BE2C (cell line): ENCODE measurements at places on chromosomes 16 and 17.

DNA sequence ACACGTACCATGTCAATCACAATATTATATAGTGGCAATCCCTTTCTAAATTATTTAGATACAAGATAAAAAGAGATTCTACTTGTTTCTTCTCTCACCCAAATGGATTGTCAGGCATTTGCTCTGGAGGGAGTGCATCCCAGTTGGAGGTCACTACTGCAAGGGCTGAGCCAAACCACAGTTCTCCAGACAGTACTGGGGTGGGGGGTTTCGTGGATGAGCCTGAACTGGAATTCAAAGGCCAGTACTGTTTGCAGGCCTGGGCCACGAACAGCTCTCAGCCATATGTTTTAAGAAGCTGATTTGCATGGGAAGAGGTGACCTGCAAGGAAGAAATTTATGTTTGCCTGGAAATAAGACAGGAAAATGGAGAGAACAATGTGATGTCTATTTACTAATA, 314.9 kb downstream of the PMP22 start:
- DNase-seq = no peak

- no peak for DNase-seq
These were observed 16.1 kb upstream of the C16orf54 start for GRCh38 chr16:29761882-29762281.

GRCh38 chr17:68592682-68593641, 8.2 kb downstream of the FAM20A start:
- DNase-seq = no peak

- no peak for DNase-seq
These were observed 3.6 kb downstream of the COX10 start for GRCh38 chr17:14072881-14073280.

DNA sequence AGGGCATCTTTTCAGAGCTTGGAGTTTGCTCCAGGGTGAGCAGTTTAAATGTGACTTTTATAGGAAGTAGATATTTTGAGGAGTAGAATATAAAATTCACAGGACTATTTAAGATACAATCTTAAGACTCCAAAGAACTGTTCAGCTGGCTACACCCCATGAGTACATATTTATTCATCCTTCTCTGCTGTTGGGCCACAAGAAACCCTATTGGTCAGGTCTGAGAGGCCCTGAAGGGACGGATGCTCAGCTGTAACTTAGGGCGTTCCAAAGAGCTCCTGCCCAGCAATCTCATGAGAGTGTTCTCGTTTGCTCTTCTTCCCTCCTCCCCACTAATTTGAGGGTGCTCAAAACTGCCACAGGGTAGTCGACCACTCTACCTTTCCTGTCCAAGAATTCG, 7.3 kb downstream of the ST6GALNAC2 start:
- DNase-seq = no peak

GRCh38 chr16:26111900-26112299, 420.1 kb downstream of the HS3ST4 start:
- DNase-seq = no peak

- no peak for DNase-seq
These were observed 729.3 kb upstream of the KIF2B start for GRCh38 chr17:53093391-53093790.

DNA sequence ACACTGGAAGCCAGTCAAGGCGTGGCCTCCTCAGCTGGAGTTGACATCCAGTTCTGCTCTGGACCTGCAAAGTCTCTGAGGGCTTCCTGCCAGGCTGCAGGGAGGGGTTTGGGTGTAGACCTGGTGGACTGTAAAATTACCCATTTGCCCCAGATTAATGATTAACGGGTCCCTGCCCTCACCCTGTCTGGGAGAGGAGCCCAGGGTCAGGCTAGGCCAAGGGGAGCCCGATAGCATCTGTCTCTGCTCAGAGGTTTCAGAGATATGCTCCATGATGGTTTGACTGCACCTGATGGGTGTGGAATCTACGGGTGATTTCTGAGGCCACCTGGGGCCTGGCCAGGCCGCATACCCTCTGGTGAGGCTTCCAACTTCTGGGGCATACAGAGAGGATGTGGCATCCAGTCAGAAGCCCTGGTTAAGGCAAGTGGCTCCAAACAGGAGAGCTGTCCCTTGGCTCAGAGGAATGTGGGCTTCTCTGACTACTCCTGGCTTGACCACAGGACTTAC, 11.2 kb downstream of the PPY start:
- no peak for DNase-seq

DNA sequence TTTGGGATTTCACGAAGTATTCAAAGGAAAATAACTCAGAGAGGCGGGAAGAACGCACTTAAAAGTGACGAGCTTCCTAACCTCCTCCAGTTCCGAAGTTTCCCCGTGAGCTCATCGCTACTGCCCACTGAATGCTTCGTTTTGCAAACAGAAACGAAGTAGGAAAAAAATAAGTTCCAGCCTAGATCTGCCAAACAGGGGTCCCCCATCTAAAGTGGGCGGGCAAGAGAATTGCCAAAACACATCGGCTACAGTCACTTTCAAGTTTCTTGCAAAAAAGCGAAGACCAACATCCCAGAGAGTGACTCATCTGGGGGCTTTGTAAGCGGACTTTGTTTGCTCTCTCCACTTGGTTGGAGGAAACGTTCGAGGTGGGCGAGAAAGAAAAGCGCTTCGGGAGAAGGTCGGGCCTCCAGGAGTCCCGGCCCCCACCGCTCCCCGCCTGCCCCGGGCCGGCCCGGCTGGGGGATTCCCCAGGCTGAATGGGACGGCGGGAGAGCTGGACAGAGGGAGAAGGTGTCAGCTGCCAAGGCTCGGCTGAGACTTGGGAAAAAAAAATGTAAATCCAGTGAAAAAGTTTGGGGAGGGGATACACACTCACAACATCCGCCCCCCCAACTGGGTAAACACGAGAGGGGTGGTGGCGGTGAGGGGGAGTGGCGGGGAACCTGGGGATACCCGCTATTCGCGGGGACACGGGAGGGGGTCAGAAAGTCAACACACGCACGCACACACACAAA, 1.0 kb downstream of the VEZF1 start:
- DNase-seq = no peak

DNA sequence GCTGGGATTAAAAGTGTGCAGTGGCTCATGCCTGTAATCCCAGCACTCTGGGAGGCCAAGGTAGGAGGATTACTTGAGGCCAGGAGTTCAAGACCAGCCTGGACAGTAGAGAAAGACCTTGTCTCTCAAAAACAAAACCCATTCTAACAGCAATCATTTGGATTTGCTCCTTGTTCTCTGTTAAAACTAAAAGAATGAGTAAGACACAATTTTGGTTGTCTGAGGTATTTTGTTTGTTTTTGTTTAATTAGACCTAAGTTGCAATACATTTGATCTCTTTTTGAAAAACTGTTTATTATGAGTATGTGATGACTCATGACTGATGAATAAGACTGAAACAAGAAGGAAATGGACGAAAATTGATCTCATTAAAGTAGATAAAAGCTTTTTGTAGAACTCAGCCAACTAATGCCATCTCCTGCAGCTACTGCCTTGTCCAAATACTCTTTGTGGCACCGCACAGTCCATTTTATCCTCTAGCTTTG, 29.0 kb downstream of the GLG1 start:
- no peak for DNase-seq

DNA sequence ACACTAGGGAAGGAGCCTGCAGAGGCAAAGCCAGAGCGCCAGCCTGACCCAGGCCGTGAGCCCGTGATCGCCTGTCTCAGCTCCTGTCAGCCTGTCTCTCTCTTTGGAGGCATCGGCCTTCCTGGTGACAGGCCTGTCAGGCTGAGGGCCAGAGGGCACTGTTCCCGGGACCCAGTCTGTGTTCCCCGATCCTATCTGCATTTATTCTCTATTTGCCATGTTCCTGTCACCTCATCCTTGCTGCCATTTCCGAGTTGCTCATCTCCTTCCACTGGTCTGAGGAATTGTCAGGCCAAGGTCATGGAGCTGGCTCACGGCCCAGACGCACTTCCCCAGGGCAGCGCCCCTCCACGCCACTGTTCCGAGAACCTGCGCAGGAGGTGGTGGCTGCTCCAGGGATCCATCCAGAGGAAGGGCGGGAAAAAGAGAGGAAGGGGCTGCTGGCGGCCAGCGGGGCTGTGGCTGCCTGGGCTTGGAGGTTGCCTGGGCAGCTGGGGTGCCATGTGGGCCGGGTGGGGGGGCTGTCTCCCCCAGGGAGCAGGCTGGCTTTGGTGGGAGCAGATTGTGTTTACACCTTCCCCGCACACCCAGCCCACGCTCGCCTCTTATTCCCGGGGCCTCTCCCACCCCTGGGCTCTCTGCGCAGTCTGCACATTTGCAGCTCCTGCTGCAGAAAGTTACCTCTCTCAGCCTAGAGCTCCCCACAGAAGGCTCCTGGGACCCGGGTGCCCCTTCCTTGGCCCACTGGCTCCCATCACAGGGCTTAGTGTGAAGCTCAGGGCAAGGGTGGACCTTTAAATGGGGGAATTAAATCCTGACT, 4.9 kb downstream of the PRCD start:
- DNase-seq = peak; percentile 65

DNA sequence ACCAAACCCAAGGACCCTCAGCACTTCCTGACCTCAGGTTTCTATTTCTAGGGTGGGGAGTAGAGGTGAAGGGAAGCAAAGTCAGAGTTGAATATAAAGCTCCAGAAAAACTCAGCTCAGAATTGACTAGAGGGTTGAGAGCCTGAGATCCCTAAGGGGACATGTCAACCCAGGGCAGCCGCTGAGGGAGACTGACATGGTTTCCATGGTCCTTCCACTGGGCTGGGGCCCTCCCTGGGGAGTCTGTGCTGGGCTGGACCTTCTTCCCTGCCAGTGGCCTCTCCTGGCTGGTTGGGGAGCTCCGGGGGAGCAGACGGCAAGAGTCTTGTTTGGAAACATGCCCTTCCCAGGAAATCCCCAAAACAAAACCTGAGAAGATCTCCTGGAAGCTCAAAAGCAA, 121.3 kb downstream of the METRNL start:
- DNase-seq = no peak

GRCh38 chr17:75269844-75270217, 1.2 kb downstream of the MIF4GD start:
- DNase-seq = no peak

DNA sequence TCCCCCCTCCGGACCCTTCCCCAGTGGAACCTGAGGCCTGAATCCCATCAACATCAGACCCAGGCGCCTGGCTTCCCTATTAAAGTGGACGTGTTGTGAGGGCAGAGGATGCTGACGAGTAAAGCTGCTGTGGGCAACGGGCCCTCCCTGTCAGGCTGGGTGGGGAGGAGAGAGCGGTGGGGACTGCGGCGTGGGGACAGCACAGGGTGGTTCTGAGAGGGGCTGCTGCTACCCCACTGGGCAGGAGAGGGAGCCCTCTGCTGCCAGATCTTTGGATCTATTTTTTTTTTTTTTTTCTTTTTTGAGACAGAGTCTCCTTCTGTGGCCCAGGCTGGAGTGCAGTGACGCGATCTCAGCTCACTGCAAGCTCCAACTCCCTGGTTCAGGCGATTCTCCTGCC, 5.9 kb downstream of the CA5A start:
- peak; percentile 53 for DNase-seq

DNA sequence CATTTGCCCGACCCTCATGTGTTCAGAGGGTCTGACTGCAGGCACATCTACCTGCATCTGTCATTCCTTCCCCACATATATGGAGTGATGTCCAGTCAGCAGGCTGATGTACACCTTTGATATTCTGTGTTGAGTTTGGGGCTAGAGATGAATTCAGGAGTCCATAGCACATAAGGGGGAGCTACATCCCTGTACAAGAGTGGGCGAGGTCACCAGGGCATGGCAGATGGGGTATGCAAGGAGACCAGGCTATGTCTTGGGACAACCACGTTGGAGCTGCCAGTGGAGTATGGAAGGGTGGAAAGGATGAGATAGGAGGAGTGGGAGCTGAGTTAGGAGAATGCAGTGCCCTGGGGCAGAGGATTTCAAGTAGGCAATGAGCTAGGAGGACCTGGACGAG, 15.0 kb downstream of the SMPD3 start:
- no peak for DNase-seq

- no peak for DNase-seq
These were observed 3.0 kb downstream of the DCXR start for GRCh38 chr17:82034371-82035011.

DNA sequence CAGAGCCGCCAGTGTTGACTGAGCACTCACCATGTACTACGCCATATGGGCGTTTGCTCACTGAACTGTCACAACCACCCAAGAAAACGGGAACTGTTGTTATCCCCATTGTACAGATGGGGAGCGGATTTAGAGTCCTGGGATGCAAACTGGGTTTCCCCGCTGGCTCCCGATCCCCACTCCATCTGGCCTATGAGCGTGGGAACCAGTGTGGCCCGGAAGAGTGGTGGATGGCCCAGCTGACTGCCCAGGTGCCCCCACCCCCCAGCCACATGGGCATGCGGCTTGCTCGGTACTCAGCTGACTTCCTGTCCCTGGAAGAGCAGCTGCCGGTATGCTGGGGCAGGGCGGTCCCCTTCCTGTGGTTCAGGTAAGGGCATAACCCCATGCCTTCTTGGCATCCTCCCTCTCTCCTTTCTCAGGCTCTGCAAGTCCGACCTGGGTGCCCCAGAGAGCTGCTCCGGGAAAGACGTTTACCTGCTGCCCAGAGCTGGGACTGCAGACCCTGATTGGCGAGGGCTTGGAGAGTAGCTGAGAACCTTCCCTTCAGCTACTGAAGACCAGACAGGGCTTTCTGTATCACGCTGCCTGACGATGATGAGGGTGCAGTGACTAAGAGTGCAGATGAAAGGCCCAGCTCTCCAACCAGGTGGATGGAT, 16.2 kb downstream of the SOCS3 start:
- DNase-seq = no peak
